ENCODE measurements at places on chromosomes 7 and 10.

DNA sequence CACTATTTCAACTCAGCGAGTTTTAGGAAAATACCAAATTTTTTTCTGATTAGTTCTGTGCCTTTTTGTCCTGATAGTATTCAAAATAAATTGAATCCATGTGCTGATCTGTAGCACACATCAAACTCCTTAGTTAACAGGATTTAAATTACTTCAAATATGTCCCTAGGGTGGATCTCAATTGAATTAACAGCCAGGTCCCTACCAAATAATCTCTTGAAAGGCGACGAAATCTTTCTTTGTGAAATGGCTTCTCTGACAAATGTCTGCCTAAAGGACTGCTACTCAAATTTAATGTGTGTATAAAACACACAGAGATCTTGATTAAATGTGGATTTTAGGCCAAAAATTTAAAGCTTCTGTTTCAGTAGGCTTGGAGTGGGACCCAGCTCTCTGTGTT, 989.6 kb upstream of the KCND2 start:
- DNase-seq, result no peak

- DNase-seq, result no peak
Measured at GRCh38 chr10:51877636-51878035, 178.2 kb upstream of the CSTF2T start.

DNA sequence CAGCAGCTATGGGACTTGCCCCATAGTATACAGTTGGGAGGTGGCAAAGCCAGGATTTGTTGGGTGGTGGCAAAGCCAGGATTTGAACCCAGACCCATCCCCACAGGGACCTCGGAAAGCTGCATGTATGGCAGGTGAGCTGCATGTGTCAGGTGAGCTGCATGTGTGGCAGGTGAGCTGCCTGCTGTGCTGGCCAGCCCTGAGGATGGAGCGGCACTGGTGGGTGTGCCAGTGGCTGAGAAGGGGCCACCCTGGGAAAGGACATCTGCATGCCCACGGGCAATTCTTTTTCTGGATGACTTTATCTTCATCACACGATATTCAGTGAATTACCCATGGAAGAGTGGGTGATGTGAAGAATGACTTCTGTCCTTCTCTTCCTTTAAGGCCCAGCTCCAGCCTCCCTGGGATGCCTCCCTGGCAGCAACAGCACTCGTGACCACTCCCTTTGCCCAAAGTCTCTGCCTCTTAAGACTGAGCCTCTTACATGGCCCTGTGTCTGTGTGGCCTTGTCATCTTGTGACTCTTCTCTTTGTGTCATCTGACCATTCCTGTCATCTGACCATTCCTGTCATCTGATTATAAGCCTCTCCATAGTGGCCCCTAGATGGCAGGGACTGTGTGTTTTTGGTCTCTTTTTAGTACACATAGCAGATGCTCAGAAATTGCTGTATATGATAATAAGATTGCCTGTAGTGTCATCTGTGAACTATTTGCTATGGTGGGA, 25.0 kb downstream of the CLEC2L start:
- DNase-seq, result no peak

DNA sequence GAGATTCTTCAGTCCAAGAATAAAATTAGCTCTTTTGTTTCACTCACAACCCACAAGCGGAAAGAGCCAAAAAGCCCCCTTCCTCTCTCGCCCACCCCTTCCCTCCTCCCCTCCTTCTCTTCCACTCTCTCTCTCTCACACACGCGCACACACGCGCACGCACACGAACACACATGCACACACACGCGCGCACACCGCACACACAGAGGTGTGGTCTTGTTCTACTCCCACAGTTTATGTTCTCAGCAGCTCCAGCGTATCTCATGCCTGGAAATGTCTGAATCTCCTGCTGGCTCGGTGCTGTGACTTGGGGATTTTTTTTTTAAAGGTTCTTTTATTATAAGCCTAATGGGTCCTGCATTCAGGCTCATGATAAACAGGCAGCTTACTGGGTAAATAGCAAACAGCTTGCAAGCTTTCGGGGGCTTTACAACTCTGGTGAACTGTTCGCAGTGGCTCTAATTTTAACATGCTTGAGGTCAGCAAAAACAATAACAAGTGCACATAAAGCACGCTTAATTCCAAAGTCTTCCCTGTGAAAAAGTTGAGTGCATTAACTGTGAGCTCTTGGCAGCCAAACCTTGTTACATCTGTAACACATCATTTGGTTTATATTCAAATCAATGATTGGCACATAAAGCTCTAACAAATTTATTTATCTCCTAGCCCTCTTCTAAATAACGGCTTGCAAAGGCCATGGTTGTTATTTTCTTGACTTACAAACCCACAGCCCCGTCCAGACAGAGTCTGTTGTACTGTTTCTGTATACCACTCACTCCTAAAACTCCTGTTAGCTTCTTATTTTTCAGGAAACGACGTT, 424.1 kb upstream of the MGMT start:
- DNase-seq, result no peak

- no peak for DNase-seq
Measured at GRCh38 chr7:40374575-40374974, 239.8 kb downstream of the SUGCT start.

DNA sequence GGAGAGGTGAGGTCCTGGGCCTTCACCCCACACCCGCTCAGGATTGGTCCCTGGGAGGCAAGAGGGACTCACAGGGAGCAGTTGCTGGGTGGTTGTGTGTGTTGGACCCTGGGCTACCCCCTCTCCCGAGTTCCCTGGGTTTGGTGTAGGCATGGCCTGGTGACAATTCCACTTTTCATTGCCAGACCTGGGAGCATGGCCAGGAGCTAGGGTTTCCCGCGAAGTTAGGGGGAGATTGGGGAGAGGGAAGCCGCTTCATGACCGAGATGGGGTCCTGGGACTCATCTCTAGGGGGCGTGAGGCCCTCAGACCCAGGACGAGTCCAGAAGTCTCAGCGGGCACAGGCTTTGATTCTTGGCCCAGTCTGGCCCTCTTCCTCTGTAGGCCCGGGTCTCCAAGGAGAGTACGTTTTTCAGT, 606 bp downstream of the PALD1 start:
- no peak for DNase-seq

- DNase-seq, result peak; percentile 89
Measured at GRCh38 chr7:133853706-133854276, 273.3 kb upstream of the LRGUK start.

GRCh38 chr7:107631588-107632491, 28.8 kb upstream of the SLC26A4 start:
- no peak for DNase-seq

Data from AG09309 (cell line).